ENCODE measurements at places on chromosomes 3 and 15.

DNA sequence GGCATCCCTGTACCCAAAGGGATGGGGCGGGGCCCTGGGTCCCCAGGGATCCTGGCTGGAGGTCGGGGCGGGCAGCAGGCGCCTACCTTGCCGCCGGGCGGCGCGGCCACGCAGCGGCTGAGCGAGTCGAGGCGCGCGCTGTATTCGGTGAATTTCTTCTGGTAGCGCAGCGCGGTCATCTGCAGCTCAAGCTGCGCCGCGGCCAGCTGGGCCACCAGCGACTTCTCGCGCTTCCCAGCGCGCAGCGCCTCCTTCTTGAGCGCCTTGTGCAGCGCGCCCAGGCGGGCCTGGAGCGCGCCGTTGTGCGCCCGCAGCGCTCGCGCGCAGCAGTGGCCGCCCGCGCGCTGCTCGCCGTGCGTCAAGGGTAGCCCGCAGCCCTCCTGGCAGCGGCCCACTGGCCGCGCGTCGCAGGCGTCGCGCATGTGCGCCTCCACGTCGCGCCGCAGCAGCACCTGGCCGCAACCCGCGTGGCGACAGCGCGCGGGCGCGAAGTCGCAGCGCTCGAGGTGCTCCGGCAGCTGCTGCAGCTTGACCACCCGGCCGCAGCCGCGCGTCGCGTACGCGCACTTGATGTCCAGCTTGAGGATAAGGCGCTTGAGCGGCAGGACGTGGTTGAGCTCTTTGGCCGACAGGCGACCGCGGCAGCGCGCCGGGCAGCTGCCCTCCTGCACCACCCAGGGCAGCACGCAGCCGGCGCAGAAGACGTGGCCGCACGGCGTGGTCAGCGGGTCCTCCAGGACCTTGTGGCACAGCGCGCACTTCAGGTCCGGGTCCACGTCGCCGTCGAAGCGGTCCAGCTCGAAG is 522 bp downstream of the PDZRN3 start:
- DNase-seq: no peak

GRCh38 chr15:88800738-88801137 is 2.5 kb upstream of the ACAN start:
- no peak for DNase-seq

DNA sequence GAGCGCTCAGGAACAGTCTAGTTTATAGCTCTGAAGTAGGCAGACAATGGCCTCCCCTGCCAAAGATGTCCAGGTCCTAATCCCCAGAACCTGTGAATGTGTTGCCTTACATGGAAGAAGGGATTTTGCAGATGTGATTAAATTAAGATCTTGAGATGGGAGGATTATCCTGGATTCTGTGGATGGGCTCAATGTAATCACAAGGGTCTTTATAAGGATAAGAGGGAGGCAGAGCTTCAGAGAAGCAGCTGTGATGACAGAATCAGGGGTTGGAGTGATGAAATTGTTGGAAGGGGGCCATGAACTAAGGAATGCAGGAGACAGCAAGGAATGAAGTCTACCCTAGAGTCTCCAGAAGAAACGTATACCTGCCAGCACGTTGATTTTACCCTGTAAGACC is 14.0 kb upstream of the GK5 start:
- no peak for DNase-seq

GRCh38 chr3:30469133-30469532 is 137.3 kb upstream of the TGFBR2 start:
- no peak for DNase-seq

DNA sequence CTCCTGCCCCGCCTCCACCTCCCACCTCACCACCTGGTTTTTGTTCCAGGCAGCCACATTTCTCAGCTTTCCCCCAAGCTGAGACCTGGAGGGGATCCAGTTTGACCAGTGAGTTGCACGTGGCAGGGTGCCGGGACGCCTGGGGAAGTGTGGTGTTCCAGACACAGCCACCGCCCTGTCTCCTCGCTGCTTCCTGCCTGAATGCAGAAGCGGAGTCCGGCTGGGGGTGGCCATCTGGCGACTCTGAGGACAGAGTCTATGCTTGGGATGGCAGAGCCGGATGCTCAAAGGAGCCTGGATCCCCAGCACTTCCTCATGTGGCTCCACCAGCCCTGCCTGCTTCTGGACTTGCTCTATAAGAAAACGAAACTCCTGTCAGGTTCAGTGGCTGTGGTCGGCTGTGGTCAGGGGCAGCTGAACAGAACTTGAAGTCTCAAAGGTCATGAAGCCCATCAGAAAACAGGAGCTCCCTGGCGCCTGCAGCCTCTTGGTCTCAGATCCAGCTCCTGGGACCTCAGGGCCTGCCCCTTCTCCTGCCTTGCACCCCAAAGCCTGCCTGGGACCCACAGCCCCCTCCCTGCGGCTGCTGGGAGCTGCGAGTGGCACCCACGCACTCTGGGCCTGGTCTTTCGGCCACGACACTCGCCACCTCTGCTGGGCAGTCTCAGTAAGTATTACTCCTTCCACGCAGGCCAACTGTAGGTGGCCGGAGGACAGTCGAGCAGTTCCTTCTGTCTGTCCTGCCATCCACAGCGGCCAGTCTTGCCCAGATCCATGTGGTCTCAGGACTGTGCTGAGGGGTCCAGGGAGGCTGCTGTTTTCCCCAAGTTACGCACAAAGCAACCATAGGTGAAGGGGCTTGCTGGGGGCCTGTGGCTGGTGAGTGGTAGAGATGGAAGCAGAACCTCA is 112.8 kb upstream of the MEF2A start:
- DNase-seq: peak; percentile 75

DNA sequence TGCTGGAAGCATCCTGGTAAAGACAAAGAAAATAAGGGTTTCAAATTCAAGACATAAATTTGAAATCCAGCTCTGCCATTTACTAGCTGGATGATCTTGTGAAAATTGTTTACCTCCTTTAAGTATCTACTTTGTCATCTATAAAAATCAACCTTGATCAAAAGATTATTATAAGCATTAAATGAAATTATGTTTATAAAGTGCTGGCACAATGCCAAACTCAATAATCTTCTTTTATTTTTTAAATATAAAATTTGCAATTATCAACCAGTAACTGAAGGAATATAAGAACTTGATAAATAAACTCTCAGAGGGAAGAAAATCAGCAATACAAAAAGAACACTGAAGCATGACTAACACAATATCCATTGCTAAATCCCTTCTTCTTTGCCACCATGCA is 25.8 kb downstream of the C3orf33 start:
- no peak for DNase-seq

DNA sequence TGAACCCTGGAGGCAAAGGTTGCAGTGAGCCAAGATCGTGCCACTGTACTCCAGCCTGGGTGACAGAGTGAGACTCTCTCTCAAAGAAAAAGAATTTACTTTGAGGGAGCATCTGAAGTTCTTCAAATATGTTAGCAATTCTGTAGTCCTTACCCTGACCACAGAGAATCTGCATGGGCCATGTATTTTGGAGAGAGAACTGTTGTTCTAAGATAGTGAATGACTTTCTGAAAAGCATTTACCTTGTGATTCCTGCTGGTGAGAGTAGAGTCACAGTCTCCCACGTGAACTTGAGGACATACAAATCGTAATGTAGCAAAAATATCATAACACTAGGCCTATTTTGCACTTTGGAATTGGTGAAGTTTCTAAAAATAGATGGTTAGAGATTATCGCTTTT is 3.9 kb downstream of the BRK1 start:
- no peak for DNase-seq

- peak; percentile 46 for DNase-seq
Observed at GRCh38 chr15:55282284-55282833, 7.3 kb downstream of the RAB27A start.

DNA sequence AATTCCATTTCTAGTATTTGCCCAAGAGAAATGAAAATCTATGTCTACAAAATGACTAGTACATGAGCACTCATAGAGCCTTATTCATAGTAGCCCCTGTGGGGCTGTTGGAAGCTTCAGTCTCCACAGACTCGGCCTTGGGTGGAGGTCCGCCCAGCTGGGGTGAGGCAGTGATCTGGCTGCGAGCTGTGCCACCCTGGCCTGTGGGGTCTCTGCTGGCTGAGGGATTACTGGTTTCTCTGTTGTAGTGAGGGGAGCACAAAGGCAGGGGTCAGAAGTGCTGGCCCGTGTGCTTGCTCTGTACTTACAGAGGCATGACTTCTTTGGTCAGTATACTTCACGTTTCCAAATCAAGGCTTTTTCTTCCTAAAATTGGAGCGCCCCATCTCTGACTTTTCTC is 158.2 kb downstream of the CHDH start:
- no peak for DNase-seq

DNA sequence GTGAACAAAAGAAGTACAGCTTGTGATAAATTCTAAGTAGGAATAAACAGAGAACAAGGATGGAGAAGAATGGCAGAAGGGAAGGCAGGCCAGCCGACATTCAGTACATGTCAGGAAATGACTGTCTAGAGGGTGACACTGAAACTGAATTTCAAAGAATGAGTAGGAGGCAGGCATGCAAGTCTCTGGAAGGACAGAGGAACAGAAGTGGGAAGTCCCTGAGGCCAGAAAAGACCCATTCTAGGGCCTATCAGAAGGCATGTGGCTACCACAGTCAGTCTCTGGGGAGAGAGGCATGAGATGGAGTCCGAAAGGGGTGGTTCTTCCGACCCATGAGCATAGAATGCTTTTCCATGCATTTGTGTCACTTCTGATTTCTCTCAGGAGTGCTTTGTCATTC is 243.5 kb upstream of the UBE2E2 start:
- no peak for DNase-seq

GRCh38 chr15:32951736-32952464 is 234.1 kb downstream of the GREM1 start:
- no peak for DNase-seq

DNA sequence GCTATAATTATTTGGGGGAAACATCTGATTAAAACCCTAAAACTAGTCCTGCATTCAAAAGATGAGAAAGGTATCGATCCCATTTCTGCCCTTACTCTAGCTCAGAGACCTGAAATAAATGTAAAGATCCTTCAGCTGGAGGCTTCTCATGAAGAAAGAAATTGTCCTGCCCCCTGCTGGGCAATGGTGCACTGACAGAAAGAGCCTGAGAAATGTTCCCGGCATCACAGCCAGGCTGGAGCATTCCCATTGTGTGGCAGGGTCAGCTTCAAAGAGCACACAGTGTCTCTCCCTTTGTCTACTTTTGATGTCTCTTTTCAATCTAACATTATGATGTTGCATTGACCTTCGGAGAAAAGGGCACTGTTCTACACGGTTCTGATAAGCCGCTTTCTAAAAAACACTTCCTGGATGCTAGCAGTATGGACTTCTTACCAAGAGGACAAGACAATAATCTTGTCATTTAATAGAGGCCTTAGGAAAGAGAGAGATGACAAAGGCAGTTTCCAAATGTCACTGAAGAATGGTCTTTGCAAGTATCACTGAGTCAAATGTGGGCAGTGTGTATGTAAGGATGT is 287.5 kb downstream of the MAGI1 start:
- DNase-seq: no peak

- no peak for DNase-seq
Observed at GRCh38 chr3:65687741-65688140, 351.0 kb downstream of the MAGI1 start.

GRCh38 chr3:83457551-83457950 is 1501.2 kb upstream of the CADM2 start:
- DNase-seq: no peak

- no peak for DNase-seq
Observed at GRCh38 chr3:40299130-40299720, 10.3 kb upstream of the EIF1B start.

DNA sequence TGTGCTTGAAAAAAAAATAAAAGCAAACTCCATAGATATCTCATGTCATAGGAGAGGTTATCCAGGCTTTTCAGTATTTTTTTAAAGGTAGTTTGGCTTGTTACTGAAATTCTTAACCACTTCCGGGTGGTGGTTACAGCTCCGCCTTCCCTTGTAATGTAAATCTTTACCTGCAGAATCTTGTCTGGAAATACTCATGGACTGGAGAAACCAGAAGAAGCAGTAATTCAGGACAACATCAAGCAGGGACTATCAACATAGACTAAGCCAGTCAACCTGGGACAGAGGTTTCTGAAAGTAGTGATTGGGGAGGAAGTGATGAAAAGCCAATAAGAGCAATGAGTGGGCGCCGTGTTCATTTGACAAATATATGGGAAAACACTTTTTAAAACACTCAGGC is 78.9 kb upstream of the SKOR1 start:
- no peak for DNase-seq

- DNase-seq: no peak
Observed at GRCh38 chr15:62348623-62349022, 183.5 kb upstream of the C2CD4B start.

DNA sequence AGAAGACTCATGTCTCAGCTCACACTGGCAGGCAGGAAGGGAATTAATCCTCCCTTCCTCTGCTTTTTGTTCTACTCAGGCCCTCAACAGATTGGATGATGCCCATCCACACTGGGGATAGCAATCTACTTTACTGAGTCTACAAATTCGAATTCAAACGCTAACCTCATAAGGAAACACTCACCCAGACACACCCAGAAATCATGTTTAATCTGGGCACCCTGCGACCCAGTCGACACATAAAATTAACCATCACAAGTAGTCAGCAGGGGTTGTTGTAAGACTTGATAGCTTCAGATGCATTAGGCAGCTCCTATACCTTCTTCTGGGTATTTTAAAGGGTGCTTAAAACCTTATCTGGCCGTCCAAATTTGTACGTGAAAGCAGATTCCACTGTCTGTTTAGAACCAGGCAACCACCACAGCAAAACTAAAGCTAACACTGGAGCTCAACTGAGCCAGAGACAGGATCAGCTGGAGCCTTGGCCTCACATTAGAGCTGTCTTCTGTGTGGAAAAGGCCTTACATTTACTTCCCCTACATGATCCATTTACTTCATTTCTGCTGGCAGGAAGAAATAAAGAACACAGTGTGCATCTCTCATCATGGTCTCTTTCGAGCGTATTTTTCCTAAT is 407.3 kb upstream of the PPP2R3A start:
- no peak for DNase-seq

GRCh38 chr3:149532489-149533180 is 58.1 kb downstream of the TM4SF4 start:
- DNase-seq: no peak

GRCh38 chr15:66901336-66902100 is 163.9 kb upstream of the SMAD3 start:
- no peak for DNase-seq

- no peak for DNase-seq
Observed at GRCh38 chr15:55387027-55387426, 21.1 kb downstream of the CCPG1 start.

DNA sequence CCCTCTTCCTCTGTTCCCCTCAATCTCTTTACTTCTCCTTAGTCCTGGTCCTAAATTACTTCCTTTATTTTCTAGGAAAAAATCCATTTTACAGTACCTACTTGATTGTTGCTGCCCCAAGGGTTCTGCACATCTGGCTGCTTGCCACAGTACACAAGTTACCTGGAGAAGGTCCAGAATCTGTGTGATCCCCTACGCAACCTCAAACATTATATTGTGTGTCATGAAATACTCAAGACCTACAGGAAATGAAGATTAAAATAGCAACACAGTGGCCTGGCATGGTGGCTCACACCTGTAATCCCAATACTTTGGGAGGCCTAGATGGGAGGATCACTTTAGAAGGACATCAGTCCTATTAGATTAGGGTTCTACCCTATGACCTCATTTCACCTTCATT is 48.7 kb downstream of the PRKAR2A start:
- DNase-seq: no peak

GRCh38 chr3:28700728-28701127 is 352.1 kb upstream of the AZI2 start:
- no peak for DNase-seq

- DNase-seq: no peak
Observed at GRCh38 chr3:177182352-177182751, 14.9 kb downstream of the TBL1XR1 start.

GRCh38 chr3:165440380-165440779 is 244.2 kb upstream of the SLITRK3 start:
- no peak for DNase-seq

All from CD4-positive, alpha-beta T cell treated with Interleukin-1 beta for 1 hour (primary cell).